T-helper 17 cell (primary cell): ENCODE measurements at places on chromosomes 3 and 15.

DNA sequence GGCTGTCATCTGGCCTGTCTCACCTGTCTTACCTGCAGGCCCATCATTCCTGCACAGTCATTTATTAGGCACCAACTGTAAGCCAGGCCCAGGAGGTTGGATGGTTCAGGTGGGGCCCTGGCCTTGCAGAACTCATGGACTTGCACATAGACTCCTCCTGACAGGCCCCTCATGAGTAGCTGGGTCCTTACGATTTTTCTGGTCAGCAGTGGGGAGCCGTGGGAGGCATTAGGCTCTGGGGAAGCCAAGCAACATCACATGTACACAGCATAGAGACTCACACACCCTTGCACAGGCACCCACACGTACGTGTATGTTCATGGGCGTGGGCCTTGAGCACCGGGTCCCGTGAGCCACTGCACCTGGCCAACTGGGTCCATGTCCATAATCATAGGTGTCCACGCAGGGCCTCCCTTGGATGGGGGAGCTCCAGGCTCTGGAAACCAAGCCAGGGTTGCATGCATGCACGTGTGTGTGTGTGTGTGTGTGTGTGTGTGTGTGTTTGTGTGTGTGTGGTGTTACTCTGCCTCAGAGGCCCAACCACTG is 20.3 kb downstream of the CISH start:
- DNase-seq: no peak

DNA sequence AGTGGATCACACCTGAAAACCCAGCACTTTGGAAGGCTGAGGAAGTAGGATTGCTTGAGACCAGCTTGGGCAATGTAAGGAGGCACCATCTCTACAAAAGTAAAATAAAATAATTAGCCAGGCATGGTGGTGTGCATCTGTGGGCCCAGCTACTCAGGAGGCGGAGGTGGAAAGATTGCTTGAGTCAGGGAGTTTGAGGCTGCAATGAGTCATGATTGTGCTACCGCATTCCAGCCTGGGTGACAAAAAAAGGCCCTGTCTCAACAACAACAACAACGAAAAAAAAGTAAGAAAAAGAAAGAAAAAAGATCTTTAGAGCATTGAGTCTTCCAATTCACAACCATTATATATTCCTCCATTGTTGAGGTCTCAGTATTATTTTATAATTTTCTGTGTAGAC is 192.4 kb upstream of the DPH6 start:
- DNase-seq: no peak

- no peak for DNase-seq
Observed at GRCh38 chr15:89477411-89478242, 18.8 kb downstream of the RHCG start.

- DNase-seq: no peak
Observed at GRCh38 chr3:124792341-124793040, 62.2 kb downstream of the UMPS start.

- DNase-seq: no peak
Observed at GRCh38 chr3:141992512-141992911, 116.1 kb downstream of the ATP1B3 start.

GRCh38 chr3:11291808-11292207 is 19.6 kb downstream of the ATG7 start:
- DNase-seq: no peak

- no peak for DNase-seq
Observed at GRCh38 chr3:142273501-142273900, 48.1 kb upstream of the GK5 start.

DNA sequence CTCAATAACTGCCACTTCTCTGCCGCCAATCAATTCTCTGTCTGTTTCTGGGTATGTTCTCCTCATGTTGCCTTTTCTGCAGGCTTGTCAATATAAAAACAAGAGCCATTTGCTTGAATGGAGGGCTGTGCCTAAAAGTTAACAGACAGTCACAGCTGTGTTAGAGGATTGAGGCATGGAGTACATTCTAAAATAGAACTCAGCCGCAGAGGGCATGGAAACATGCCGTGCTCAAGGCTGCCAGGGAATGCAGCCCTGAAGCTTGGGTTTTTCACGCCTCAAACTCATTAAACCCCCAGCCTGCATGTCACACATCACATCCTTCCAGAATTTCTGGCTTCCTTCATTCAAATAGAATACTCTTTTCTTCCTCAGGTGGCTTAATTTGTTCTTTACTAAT is 166.6 kb downstream of the TPRG1 start:
- DNase-seq: no peak

DNA sequence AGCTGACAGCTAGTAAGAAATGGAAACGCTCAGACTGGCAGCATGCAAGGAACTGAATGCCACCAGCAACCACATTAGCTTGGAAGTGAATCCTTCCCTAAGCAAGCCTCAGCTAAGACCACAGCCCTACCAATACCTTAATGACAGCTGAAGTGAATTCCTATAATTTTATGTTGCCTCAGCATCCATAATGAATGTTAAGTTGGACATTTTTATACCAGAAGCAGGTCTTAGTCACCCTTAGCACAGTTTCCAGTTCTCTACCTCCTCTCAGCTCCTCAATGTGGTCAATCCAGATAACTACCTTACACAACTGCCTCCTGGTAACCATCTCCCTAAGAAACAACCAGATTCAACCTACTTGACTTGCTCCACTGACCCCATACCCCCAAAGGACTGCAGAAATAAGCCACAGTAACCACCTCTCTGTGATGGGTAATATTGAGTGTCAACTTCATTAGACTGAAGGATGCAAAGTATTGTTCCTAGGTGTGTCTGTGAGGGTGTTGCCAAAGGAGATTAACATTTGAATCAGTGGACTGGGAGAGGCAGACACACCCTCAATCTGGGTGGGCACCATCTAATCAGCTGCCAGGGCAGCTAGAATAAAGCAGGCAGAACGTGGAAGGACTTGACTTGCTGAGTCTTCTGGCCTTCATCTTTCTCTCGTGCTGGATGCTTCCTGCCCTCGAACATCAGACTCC is 33.5 kb downstream of the NEDD4 start:
- no peak for DNase-seq

GRCh38 chr15:60752973-60753720 is 274.2 kb upstream of the ICE2 start:
- no peak for DNase-seq

- DNase-seq: no peak
Observed at GRCh38 chr15:57436961-57437360, 60.7 kb downstream of the CGNL1 start.

DNA sequence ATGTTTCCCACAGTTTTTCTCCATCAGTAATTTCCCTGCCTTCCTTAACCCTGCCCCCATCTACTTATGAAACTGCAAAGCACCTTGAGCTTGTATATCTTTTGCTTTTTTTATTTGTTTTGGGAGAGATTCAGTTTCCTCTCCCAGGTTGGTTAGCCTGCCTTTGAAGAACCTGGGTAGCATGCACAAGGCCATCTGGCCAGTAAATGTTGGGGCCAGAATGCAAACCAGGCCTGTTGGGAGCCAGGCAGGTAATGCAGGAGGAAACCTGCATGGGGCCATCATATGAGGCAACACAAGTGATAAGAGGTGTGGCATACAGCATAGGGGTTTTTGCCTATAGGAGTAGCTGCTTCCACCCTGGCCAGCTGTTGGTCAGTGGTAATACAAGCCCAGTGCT is 17.7 kb downstream of the SYNPR start:
- DNase-seq: no peak

GRCh38 chr3:167502401-167502800 is 28.6 kb upstream of the SERPINI2 start:
- DNase-seq: no peak

- no peak for DNase-seq
Observed at GRCh38 chr3:68866157-68866556, 66.2 kb downstream of the TAFA4 start.

- no peak for DNase-seq
Observed at GRCh38 chr15:89203705-89204273, 17.6 kb downstream of the RLBP1 start.

DNA sequence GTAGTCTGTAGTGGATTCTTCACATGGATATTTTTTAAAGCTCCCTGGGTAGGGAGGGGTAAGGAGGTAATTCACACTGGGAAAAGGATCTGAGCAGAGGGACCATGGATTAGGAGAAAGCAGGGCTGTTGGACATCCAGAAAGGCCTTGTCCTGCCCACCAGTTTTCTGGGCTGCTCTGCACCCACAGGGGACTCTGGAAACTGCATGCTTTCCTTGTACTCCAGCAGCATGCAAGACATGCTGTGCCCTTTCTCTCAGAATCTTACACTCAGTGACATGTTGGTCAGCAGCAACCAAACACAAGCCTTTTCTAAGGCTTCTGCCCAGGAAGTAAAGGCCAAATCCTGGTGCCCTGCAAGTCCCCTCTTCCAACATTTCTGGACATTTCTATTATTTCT is 2.5 kb upstream of the FBN1 start:
- no peak for DNase-seq

DNA sequence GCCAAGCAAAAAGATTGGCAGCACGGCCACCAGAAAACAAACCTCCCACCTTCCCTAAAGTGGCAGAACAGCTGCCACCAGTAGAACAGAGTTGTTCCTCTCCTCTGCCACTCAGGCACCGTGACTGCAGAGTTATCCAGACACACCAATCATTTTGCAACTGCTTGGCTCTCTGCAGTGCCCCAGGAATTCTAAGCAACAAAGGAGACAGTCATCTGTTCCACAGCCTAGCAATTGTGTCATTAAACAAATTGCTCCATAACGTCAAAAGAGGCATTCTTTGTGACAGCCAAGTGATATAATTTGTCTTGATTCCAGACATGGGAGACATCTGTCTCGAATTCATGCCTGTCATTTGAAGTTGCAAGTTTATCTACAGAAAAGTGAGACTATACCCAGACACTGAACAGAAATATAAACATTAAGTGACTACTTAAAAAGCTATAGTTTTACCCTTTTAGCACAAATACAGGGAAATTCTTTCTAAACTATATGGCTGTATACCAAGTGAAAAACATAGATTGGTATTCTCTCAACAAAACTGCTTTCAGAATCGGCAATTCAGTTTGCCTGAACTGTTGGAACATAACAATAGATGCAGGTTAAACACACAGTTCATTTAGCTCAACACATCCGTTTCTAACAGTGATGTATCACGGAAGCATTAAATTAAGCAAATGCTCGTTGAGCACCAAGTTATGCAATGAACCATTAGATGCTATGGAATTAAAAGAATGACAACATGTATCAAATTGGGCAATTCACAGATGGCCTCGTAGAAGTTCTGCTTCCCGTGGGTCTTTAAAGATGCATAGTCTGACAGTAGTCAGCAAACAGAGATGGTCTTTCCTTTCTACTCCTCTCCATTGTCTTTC is 281.3 kb downstream of the FGF12 start:
- no peak for DNase-seq

- DNase-seq: no peak
Observed at GRCh38 chr3:105618556-105618955, 250.3 kb downstream of the CBLB start.

- no peak for DNase-seq
Observed at GRCh38 chr3:32398531-32398930, 6.9 kb downstream of the CMTM7 start.

DNA sequence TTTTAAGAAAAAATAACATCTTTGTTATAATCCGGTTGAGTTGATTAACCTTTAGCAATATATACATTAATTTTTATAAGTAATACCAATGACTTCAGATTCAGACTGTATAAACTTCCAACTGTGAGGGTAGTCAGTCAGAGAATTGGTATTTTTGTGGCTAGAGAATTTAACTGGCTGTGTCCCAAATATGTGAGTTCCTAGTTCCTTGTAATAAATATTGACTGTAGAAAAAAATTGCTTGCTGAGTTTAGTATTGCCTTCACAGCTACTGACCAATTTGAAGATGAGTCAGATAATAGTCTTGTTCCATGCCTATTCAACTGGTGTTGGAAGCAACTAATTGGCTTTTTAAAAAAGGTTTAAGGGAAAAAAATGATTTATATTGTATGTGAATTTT is 210.8 kb downstream of the GAP43 start:
- no peak for DNase-seq

DNA sequence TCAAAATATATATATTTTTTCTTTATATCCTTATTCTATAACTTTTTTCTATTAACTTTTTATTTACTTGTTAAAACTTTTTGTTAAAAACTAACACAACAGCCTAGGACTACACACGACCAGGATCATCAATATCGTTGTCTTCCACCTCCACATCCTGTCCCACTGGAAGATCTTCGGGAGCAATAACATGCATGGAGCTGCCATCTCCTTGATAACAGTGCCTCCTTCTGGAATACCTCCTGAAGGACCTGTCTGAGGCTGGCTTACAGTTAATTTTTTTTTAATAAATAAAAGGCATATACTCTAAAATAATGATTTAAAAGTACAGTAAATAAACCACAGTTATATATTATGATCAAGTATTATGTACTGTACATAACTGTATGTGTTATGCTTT is 58.9 kb downstream of the SFMBT1 start:
- DNase-seq: no peak

GRCh38 chr3:159057621-159058020 is 255.8 kb downstream of the MFSD1 start:
- DNase-seq: no peak

- no peak for DNase-seq
Observed at GRCh38 chr15:66066005-66066404, 187.5 kb downstream of the MEGF11 start.
